Cardiac muscle cell (in vitro differentiated cells and primary cell): ENCODE measurements at places on chromosomes 7 and 10. TPM values are rescaled to one million over a fixed set of nuclear protein-coding genes. Genes with fewer than 3 reads are reported as not detected.

The SPDYE6 gene
- total RNA-seq = 0.18 TPM in 1 of 2 replicates, not detected in the other

The CHN2 gene
- 19.0 and 30.5 TPM in 2 replicates for total RNA-seq

The PRKAR2B gene
- 42.3 and 56.3 TPM in 2 replicates for total RNA-seq

- no peak overlapping the region for H3K4me3 ChIP-seq
- no peak overlapping the region for H3K27ac ChIP-seq
- no peak for DNase-seq
These were observed 125.1 kb upstream of the FAM204A start for GRCh38 chr10:118467200-118467599.

- H3K4me1 ChIP-seq = peaks cover 11% of the 10 kb centered on the region
- H3K4me3 ChIP-seq = peak overlapping the region; percentile 63
- peak; percentile 83 for DNase-seq
- peak overlapping the region; percentile 71 for H3K27ac ChIP-seq
- no peaks in the 10 kb centered on the region for H3K27me3 ChIP-seq
- H3K36me3 ChIP-seq = no peaks in the 10 kb centered on the region
These were observed 842 bp downstream of the NMT2 start for GRCh38 chr10:15167411-15168290.

- H3K27me3 ChIP-seq = no peaks in the 10 kb centered on the region
- no peak overlapping the region for H3K4me3 ChIP-seq
- peak overlapping the region; percentile 89 for H3K27ac ChIP-seq
- H3K4me1 ChIP-seq = peaks cover 21% of the 10 kb centered on the region
- peak; percentile 57 for DNase-seq
- H3K36me3 ChIP-seq = no peaks in the 10 kb centered on the region
These were observed 92.6 kb upstream of the PODXL start for GRCh38 chr7:131649003-131649541.

GRCh38 chr7:45146531-45147379, 10.8 kb upstream of the RAMP3 start:
- no peaks in the 10 kb centered on the region for H3K4me1 ChIP-seq
- no peaks in the 10 kb centered on the region for H3K36me3 ChIP-seq
- no peak overlapping the region for H3K4me3 ChIP-seq
- DNase-seq = no peak
- H3K27me3 ChIP-seq = no peaks in the 10 kb centered on the region

DNA sequence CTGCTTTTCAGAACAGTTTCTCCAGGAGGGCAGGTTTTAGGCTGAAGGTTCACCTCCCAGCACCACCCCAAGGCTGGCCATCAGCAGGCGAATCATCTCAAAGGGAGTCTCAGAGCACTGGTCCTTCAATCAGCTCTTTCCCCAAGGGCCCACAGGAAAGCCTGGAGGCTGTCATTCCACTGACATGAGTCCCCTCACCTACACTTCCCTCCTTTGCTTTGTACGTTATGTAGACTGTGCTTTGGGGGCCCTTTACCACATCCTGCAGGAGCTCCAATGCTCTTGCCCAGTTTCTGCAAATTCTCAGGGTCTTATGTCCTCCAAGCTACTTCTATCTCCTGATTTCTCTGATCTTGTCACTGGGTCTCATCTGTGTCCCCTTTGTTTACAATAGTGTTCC, 15.4 kb downstream of the WDFY4 start:
- no peak overlapping the region for H3K27ac ChIP-seq
- no peak overlapping the region for H3K4me3 ChIP-seq
- H3K27me3 ChIP-seq = no peaks in the 10 kb centered on the region
- no peaks in the 10 kb centered on the region for H3K4me1 ChIP-seq
- H3K36me3 ChIP-seq = no peaks in the 10 kb centered on the region

GRCh38 chr10:75782463-75783248, 351.2 kb downstream of the LRMDA start:
- no peaks in the 10 kb centered on the region for H3K4me1 ChIP-seq
- no peaks in the 10 kb centered on the region for H3K27me3 ChIP-seq
- H3K27ac ChIP-seq = no peak overlapping the region
- no peak for DNase-seq
- no peak overlapping the region for H3K4me3 ChIP-seq
- H3K36me3 ChIP-seq = no peaks in the 10 kb centered on the region

DNA sequence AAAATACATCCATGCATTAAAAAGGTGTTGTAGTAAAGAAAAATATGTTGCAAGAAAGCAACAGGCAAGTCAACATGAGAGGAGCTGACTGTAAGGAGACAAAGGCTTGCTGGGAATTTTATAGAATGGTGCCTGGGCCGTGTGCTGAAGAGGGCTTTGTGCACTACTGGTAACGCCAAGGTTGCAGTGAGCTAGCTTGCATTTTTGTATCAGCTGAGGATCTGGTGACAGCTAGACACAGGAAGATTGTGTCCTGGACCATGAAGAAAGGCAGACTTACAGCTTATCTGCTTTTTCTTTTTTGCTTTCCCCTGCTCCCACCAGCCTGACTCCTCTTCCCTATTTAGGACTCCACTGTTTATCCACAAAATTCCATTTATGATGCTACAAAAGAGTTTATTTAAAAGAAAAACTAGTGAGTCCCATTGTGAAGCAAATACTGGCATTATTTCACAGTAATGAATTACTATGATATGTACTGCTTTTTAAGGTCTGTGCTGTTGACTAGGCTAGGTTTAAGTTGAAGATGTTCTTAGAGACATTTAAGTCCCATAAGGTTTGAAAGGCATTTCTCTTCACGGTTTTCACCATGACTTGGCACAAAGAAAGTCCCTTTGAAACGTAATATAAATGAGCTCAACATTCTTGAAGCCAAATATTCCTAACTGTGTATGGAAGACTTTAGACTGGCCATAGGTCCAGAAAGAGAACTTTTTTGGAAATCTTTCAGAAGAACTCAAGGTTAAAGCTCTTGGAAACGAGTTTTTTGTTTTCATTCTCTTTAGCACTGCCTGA, 88.6 kb downstream of the SEC23IP start:
- H3K27me3 ChIP-seq = no peaks in the 10 kb centered on the region
- H3K36me3 ChIP-seq = no peaks in the 10 kb centered on the region
- peak; percentile 30 for DNase-seq
- H3K4me1 ChIP-seq = no peaks in the 10 kb centered on the region
